ENCODE measurements at places on chromosomes 5 and 9. TPM values are rescaled to one million over a fixed set of nuclear protein-coding genes. Genes with fewer than 3 reads are reported as not detected.

DNA sequence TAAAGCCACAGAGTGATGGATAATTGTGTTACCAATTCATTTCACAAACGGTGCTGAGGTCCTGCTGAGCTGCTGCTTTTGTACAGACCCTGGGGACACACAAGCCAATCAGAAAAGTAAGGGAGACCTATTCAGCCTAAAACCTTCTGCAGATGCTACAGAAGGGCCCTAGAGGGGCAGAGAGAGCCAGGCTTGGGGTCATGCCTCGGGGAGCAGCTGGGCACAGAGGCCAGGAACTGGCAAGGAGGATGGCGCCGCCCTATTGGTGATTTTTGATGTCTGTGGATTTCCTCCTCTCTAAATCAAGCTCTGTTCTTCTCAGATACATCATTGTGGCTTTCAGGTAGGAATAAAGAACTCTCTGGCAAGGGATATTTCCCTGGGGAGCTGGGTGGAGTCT is 181.9 kb downstream of the ZNF462 start:
- no peaks in the 10 kb centered on the region for H3K4me1 ChIP-seq
- no peak overlapping the region for H3K4me3 ChIP-seq
- no peaks in the 10 kb centered on the region for H3K36me3 ChIP-seq
- no peak for DNase-seq
- H3K27me3 ChIP-seq: no peaks in the 10 kb centered on the region
- no peak overlapping the region for H3K27ac ChIP-seq

GRCh38 chr9:135399000-135399649 is 80.5 kb upstream of the PPP1R26 start:
- no peak overlapping the region for H3K27ac ChIP-seq
- no peak for DNase-seq
- no peak overlapping the region for H3K4me3 ChIP-seq
- H3K4me1 ChIP-seq: no peaks in the 10 kb centered on the region
- no peaks in the 10 kb centered on the region for H3K36me3 ChIP-seq

GRCh38 chr9:79592726-79593493 is 21.1 kb downstream of the TLE4 start:
- no peak for DNase-seq
- H3K27me3 ChIP-seq: no peaks in the 10 kb centered on the region
- no peak overlapping the region for H3K4me3 ChIP-seq

DNA sequence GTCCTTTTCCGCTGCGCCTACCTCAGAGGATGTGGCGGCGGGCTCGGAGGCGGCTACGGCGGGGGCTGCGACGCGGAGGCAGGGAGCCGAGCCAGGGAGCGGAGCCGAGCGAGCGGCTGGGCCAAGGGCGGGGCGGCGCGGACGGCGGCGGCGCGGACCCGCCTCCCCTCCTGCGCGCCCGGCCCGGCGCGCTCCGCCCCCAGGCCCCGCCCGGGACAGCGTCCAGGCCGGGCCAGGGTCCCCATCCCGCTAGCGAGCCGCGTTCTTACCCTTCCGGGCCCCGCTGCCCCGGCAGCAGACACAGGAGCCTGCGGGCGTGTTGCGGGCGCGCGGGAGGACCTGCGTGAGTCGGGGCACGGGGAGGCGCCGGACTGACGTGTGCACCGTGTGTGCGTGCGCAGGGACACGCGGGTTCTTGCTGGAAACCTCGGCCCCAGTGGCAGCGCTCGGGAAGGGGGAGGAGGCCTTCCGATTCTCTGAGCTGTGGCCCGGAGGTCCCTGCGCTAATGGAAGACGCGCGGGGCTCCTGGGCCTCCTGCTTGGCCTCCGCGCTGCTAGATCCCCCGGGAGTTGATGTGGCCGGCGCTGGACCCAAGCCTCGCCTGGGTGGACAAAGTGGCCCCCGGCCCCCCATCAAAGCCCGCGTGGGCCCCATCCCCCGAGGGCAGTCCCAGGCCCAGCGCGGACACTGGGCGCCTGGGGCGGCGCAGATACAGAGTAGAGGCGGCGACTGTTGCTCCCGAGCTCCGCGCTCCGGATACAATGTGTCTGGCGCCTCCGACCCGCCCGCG is at the start of gene VDAC1:
Gene VDAC1 (minus strand): TSS at position 350 of the 791 bp plus-strand sequence. CDS start 11,963 bp downstream, outside the sequence.
- H3K4me3 ChIP-seq: peak within 1 kb of the TSS; percentile 74
- H3K4me1 ChIP-seq: peaks cover 50% of the 10 kb centered on the region
- H3K27me3 ChIP-seq: no peaks in the 10 kb centered on the region
- DNase-seq: no peak

- H3K36me3 ChIP-seq: no peaks in the 10 kb centered on the region
- DNase-seq: no peak
- no peak overlapping the region for H3K27ac ChIP-seq
- H3K4me1 ChIP-seq: no peaks in the 10 kb centered on the region
Observed at GRCh38 chr9:30507166-30507565, 1877.3 kb upstream of the ACO1 start.

- no peaks in the 10 kb centered on the region for H3K36me3 ChIP-seq
- no peak overlapping the region for H3K27ac ChIP-seq
- H3K4me3 ChIP-seq: no peak overlapping the region
- H3K4me1 ChIP-seq: peaks cover 14% of the 10 kb centered on the region
- no peak for DNase-seq
Observed at GRCh38 chr9:114697951-114698351, 16.0 kb upstream of the TEX48 start.

DNA sequence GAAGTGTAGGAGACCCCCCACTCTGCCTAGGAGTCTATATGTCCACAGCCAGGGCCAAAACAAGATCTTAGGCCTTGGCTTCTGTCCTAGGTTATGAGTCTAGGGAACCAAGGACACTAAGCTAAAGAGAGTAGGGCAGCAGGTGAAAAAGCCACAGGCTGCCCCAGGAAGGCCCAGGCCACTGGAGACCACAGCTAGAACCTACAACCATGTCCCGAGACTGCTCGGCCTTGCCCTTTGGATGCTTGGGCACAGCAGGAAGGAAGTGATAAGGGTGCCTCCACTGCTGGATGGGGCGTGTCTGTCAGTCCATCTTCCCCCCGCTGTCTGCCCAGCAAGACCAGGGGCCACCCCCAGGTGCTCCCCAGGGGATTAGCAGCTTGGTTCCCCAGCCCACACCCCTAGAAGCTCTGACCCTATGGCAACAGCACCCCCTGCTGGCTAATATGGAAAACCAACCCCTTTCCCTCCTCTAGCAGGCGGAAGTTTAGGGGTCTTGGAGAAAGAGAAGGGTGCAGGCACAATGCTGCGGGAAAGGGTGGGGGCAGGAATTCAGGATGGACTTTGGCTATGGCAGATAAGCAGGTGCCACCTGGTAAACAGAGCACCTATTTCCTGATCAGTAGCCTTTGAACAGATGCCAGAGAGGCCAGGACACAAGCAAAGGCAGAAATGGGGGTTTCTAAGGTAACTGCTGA is 10.5 kb upstream of the IRF1 start:
- H3K27me3 ChIP-seq: no peaks in the 10 kb centered on the region
- peaks cover 29% of the 10 kb centered on the region for H3K4me1 ChIP-seq
- DNase-seq: peak; percentile 86
- no peak overlapping the region for H3K4me3 ChIP-seq
- H3K36me3 ChIP-seq: no peaks in the 10 kb centered on the region

DNA sequence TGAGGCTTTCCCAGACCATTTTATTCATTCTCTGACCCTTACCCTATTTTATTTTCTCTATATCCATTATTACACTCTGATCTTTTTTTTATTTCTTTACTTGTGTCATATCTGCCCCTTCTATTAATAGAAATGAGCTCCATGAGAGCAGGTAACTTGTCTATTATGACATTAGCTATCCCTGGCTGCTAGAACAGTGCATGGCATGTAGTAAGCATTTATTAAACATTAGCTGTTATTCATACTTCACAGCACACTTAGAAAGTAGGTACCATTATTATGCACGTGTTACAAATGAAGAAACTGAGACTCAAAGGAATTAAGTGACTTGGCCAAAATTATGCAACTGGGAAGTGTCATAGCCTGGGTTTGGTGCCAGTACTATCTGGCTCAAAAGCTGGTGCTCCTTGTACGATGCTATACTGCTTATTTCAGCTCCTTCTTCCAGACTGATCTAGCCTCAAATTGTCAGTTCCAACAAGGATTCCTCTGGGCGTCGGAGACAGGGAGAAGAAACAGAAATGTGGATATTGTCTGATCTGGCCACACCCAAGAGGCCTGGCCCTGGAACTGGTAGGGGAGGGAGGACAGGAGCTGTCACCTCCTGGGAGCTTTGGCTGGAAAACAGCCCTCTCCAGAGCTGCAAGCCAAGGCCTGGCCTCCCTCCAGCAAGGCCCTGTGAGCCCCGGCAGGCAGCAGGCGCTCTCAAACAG is 10.8 kb upstream of the NIPAL4 start:
- no peaks in the 10 kb centered on the region for H3K27me3 ChIP-seq
- no peaks in the 10 kb centered on the region for H3K36me3 ChIP-seq
- DNase-seq: no peak
- no peak overlapping the region for H3K4me3 ChIP-seq

GRCh38 chr5:138077064-138077696 is 6.7 kb upstream of the WNT8A start:
- no peak for DNase-seq
- no peaks in the 10 kb centered on the region for H3K27me3 ChIP-seq
- no peak overlapping the region for H3K4me3 ChIP-seq
- H3K4me1 ChIP-seq: no peaks in the 10 kb centered on the region

Gene CCDC180
- 7.6 TPM for total RNA-seq

Gene IRX4
- total RNA-seq: 26.8 TPM
